GM23248 (cell line): ENCODE measurements at places on chromosomes 5 and 9. TPM values are rescaled to one million over a fixed set of nuclear protein-coding genes. Genes with fewer than 3 reads are reported as not detected.

DNA sequence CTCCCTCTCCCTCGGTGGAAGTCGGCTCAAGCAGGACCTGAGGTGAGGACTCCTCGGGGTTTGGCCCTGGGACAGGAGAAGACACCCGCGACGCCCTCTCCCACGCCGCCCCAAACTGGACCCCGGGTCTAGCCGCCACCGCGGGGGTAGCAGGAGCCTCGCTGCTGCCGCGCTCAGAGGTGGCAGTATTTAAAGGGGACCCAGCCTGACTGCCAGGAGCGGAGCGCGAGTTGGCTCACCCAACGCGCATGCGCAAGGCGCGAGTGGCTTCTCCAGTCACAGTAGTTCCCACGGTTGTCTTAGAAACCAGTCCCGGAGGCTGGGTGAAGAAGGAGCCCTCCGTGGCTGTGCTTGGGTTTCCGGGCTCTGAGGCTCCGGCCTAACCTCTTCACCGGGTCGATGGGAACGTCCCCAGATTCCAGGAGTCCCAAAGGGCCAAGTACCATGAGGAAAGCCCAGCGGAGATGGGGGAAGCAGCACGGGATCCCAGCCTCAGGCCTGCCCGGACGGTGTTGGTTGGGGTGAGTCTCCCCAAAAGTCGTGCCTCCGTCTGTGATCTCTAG lies 477.8 kb downstream of the SPATA31A7 start:
- H3K4me3 ChIP-seq, result no peak overlapping the region
- H3K27me3 ChIP-seq, result no peaks in the 10 kb centered on the region
- no peak for DNase-seq
- no peak overlapping the region for H3K27ac ChIP-seq

GRCh38 chr5:81316571-81316970 lies 15.2 kb downstream of the ZCCHC9 start:
- H3K36me3 ChIP-seq, result peaks cover 29% of the 10 kb centered on the region
- peaks cover 23% of the 10 kb centered on the region; the same call in 1 of the 2 replicates for H3K4me1 ChIP-seq
- no peak for DNase-seq
- no peak overlapping the region for H3K27ac ChIP-seq
- no peak overlapping the region for H3K4me3 ChIP-seq

Gene ZCCHC9
- 20.2 and 24.3 TPM in 2 replicates for total RNA-seq

Gene BHMT2
- total RNA-seq, result 4.4 and 15.9 TPM in 2 replicates

DNA sequence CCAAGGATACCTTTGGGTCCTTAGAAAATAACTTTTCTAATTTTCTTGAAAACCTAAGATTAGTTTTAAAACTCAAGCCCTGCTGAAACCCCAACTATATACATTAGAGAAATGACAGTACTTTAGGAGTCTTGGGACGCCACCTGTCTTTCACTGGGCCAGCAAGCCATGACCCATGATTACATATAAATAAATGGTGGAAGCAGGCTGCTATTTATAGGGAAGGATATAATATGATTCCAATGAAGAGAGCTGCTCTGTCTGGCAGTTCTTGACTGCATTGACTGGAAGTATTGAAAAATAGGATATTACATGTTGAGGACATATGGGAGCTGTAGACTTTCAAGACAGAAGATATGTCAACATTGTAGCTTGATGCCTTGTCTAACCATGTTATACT lies 7.3 kb downstream of the JMY start:
- peaks cover 9% of the 10 kb centered on the region for H3K4me1 ChIP-seq
- no peak overlapping the region for H3K4me3 ChIP-seq
- DNase-seq, result no peak
- H3K27me3 ChIP-seq, result no peaks in the 10 kb centered on the region

DNA sequence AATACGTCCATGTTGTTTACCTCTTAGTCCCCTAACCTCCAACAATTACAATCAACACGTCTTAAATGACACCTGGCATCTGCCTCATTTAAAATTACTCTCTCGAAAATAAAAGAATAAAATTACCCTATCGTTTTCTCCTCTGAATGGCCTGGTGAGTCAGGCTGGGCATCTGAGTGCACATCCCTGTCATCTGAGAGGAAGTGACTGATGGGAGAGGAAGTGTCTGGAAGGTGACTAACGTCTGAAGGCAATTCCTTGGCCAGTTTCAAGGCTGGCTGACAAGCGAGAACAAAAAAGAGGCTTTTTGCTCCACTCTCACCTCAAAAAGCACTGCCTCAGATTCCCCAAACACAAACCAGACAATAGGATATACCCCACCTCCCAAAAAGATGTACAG lies 57.7 kb downstream of the MAPKAP1 start:
- H3K4me3 ChIP-seq, result peak overlapping the region; percentile 69
- DNase-seq, result peak; percentile 97

Gene RETREG1
- 0.22 and 5.1 TPM in 2 replicates for total RNA-seq

GRCh38 chr5:170497311-170498038 lies 6.3 kb upstream of the KCNIP1 start:
- no peaks in the 10 kb centered on the region for H3K36me3 ChIP-seq
- H3K4me1 ChIP-seq, result no peaks in the 10 kb centered on the region
- no peak overlapping the region for H3K4me3 ChIP-seq
- peaks cover 36% of the 10 kb centered on the region for H3K27me3 ChIP-seq

Gene PDE4D
- 9.7 TPM in 2 replicates for total RNA-seq

DNA sequence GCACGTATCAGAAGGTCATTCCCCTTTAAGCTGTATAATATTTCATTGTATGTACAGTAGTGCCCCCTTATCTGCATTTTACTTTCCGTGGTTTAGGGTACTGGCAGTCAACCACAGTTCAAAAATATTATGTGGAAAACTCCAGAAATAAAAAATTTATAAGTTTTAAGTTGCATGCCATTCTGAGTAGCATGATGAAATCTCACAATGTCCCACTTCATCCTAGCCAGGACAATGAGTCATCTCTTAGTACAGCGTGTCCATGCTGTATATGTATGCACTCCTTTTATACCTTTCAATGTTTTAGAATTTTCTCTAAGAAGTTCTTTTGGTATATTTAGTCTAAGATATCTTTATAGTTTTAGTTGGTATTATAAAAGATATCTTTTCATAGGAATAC lies 115.0 kb upstream of the HAND1 start:
- no peaks in the 10 kb centered on the region for H3K36me3 ChIP-seq
- H3K4me1 ChIP-seq, result 0 out of 2 replicates have a peak, but pooled peaks cover 7% of the 10 kb centered on the region
- no peak overlapping the region for H3K4me3 ChIP-seq

Gene TLX3
- not detected in 2 replicates for total RNA-seq

- peaks cover 7% of the 10 kb centered on the region; the same call in 1 of the 2 replicates for H3K4me1 ChIP-seq
- H3K36me3 ChIP-seq, result no peaks in the 10 kb centered on the region
- no peak overlapping the region for H3K27ac ChIP-seq
- H3K27me3 ChIP-seq, result no peaks in the 10 kb centered on the region
- peak; percentile 25 for DNase-seq
- H3K4me3 ChIP-seq, result no peak overlapping the region
Measured at GRCh38 chr5:61993295-61993927, 312.6 kb upstream of the KIF2A start.

DNA sequence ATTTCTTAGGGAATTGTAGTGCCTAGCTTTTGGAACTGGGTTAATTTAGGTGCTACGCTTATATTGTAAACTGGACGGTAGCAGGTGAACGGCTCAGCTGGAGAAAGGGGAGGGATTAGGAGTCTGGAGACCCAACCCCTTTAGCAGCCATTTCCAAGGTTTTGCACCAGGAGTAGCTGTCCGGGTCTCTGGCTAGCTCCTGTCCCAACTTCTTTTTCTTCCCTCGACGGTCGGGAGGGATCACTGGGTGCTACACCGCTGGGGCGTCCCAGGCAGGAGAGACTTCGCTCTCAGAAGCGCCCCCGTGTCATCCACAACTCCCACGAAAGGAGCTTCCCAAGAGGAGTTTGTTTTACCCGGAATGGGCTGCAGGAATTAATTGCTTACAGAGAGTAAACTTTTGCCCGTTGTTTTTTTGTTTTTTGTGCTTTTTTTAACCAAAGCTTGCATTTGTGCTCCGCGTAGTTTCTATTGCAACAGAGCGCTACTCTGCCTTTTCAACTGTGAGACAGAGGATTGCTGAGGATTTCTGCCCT lies 1640.9 kb upstream of the C9orf72 start:
- H3K27me3 ChIP-seq, result peaks cover 61% of the 10 kb centered on the region
- H3K27ac ChIP-seq, result no peak overlapping the region

Gene ALDH1A1
- total RNA-seq, result not detected in 2 replicates

GRCh38 chr5:181242031-181242451 lies 1.7 kb downstream of the RACK1 start:
- peak; percentile 60 for DNase-seq
- H3K4me1 ChIP-seq, result peaks cover 37% of the 10 kb centered on the region
- peak overlapping the region; percentile 87 for H3K4me3 ChIP-seq
- H3K27ac ChIP-seq, result peak overlapping the region; percentile 97
- peaks cover 46% of the 10 kb centered on the region for H3K36me3 ChIP-seq

DNA sequence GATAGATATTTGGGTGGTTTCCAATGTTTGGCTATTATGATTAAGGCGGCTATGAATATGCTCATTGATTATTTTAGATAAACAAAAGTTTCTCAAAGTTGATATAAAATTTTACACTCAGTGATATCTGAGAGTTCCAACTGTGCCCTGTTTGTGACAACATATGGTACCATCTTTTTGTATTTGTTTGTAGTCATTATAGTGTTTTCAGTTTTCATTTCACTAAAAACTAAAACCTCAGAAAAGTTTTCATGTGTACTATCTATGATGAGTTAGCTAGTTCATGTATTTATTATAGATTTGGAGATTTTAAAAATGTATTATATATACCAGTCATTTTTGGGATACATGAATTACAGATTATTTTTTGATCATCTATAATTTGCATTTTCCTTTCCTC lies 1111.4 kb downstream of the CDH18 start:
- H3K4me3 ChIP-seq, result no peak overlapping the region
- no peaks in the 10 kb centered on the region for H3K36me3 ChIP-seq
- no peaks in the 10 kb centered on the region for H3K4me1 ChIP-seq
- no peaks in the 10 kb centered on the region for H3K27me3 ChIP-seq

Gene RASEF
- 0.11 TPM in 1 of 2 replicates, not detected in the other for total RNA-seq

DNA sequence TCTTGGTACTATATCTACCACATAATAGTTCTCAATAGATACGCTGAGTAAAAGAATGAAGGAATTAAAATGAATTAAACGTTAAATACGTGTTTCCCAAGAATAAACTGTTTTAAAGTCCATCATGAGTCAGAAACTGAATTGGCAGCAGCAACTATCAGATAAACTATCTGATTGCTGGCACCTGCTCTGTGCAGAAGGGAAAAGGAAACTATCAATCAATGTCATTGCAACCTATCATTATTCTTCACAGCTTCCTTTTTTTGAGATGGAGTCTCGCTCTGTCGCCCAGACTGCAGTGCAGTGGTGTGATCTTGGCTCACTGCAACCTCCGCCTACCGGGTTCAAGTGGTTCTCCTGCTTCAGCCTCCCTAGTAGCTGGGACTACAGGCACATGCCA lies 8.8 kb upstream of the WDR36 start:
- H3K36me3 ChIP-seq, result no peaks in the 10 kb centered on the region
- no peak for DNase-seq
- no peaks in the 10 kb centered on the region for H3K4me1 ChIP-seq
- 0 out of 2 replicates have a peak, but pooled peaks cover 9% of the 10 kb centered on the region for H3K27me3 ChIP-seq
- H3K27ac ChIP-seq, result no peak overlapping the region

Gene ZNF608
- 2.1 and 2.4 TPM in 2 replicates for total RNA-seq

GRCh38 chr5:114148253-114148652 lies 213.6 kb upstream of the KCNN2 start:
- H3K27me3 ChIP-seq, result no peaks in the 10 kb centered on the region
- H3K27ac ChIP-seq, result no peak overlapping the region
- DNase-seq, result no peak

GRCh38 chr9:72649127-72649442 lies 127.7 kb downstream of the TMC1 start:
- H3K4me1 ChIP-seq, result no peaks in the 10 kb centered on the region
- no peak overlapping the region for H3K4me3 ChIP-seq
- no peak for DNase-seq
- no peaks in the 10 kb centered on the region for H3K36me3 ChIP-seq
- no peaks in the 10 kb centered on the region for H3K27me3 ChIP-seq

Gene AJM1
- 0.89 and 1.4 TPM in 2 replicates for total RNA-seq

GRCh38 chr5:17203329-17204132 lies 13.9 kb upstream of the BASP1 start:
- no peaks in the 10 kb centered on the region for H3K36me3 ChIP-seq
- no peaks in the 10 kb centered on the region for H3K27me3 ChIP-seq
- H3K27ac ChIP-seq, result no peak overlapping the region
- H3K4me3 ChIP-seq, result peak overlapping the region; percentile 45; the same call in 1 of the 2 replicates
- peak; percentile 84 for DNase-seq
- no peaks in the 10 kb centered on the region for H3K4me1 ChIP-seq

DNA sequence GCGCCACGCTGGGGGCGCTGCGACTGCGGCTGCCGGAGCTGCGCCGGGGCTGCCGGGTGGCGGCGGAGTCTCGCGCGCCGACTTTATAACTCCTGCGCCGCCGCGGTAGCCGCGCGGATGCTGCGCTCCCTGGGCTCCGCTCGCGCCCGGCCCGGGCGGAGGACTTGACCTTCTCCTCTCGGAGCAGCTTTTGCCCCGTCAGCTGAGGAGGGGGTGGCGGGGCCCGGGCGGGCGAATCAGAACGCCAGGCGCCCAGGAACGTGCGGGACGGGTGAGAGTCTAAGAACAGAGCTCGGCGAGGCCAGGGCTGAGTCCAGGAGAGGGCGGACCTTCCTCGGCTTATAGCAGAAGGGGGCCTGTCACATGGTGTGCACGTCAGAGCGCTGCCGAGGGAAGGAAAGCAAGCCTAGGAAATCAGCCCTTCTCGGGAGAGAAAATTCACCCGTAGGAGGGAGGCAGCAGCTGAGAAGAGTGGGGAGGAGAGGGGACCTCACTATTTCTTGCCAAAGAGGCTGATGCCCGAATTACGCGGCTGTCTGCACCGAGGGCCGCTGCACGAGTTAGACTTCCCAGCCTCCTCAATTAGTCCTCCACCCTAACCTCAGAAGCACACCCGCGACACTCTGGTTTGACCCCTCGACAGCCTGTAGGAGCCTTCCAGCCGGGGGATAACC lies at the start of gene FOXD1:
FOXD1 (minus strand) TSS at position 315 of the 674 bp plus-strand sequence. CDS start 415 bp downstream, outside the sequence.
- peak within 1 kb of the TSS; percentile 90 for H3K27ac ChIP-seq
- H3K27me3 ChIP-seq, result no peaks in the 10 kb centered on the region
- DNase-seq, result peak; percentile 99
- H3K36me3 ChIP-seq, result peaks cover 29% of the 10 kb centered on the region
- H3K4me3 ChIP-seq, result peak within 1 kb of the TSS; percentile 91

- H3K36me3 ChIP-seq, result no peaks in the 10 kb centered on the region
- no peak overlapping the region for H3K4me3 ChIP-seq
- no peak overlapping the region for H3K27ac ChIP-seq
- H3K27me3 ChIP-seq, result no peaks in the 10 kb centered on the region
- H3K4me1 ChIP-seq, result peaks cover 27% of the 10 kb centered on the region
- DNase-seq, result no peak
Measured at GRCh38 chr9:125121146-125121545, 22.2 kb downstream of the SCAI start.

- no peak overlapping the region for H3K27ac ChIP-seq
- DNase-seq, result no peak
- no peaks in the 10 kb centered on the region for H3K4me1 ChIP-seq
- H3K4me3 ChIP-seq, result no peak overlapping the region
Measured at GRCh38 chr9:665296-665695, 176.2 kb upstream of the DMRT1 start.

Gene PAPPA
- total RNA-seq, result 30.3 and 31.5 TPM in 2 replicates
